Endothelial cell of coronary artery (primary cell): ENCODE measurements at places on chromosomes 1 and 21. TPM values are rescaled to one million over a fixed set of nuclear protein-coding genes. Genes with fewer than 3 reads are reported as not detected.

The VHLL gene
- total RNA-seq = 0.09 TPM in 1 of 2 replicates, not detected in the other

The CNKSR1 gene
- total RNA-seq = 0.28 TPM in 1 of 2 replicates, not detected in the other

The RPTN gene
- total RNA-seq = 0.19 TPM in 1 of 2 replicates, not detected in the other

The S100A7 gene
- total RNA-seq = not detected in 2 replicates

The C1QB gene
- not detected in 2 replicates for total RNA-seq
